ENCODE measurements at places on chromosomes 7 and 10.

- no peak for DNase-seq
Measured at GRCh38 chr10:101625821-101626412, 37.8 kb downstream of the DPCD start.

DNA sequence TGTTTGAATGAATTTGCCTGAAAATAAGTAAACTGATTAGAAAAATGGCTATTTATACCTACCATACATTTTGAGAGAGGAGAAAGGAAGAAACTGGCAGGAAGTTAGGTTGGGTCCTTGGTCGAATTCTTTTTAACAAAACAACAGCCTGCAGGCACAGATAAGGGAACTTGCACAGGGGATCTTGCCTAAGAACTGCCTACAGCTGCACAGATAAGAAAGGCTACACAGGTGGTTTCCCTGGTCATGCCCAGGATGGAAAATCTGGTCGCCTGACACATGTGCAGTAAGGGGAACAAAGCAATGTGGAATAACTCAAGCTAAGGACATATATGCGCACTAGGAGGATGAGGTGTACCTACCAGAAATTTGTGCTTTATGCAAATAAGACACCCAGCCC, 732.1 kb upstream of the POT1 start:
- no peak for DNase-seq

- DNase-seq: no peak
Measured at GRCh38 chr7:159329818-159330378, 185.2 kb upstream of the VIPR2 start.

DNA sequence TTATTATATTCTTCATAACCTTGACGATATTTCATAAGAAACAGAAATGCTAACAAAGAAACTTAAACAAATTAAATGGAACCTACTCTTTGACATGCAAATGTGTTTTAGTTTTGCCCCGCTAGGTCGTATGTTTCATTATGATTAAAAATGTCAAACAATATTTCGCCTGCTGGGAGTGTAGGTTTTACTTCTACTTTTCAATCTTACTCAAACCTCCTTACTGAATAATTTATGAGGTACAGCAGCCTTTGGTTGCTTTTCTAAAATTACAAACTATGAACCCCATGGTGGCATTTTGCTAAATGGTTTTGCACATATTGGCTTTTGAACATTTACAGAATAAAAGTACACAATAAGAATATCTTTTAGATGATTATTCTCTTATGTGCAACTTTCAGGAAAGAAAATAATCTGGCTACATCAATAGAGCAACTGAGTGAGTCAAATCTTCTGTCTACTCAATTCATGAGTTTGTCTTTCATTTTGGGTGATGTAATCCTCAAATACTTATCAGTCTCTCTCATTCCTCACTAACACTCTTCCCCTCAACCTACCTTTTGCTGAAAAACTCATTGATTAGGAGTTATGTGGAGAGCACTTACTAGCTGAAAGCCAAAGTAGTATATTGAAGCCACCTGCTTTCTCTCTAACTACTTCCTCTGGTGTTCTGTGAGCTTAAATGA, 1226.4 kb downstream of the XPNPEP1 start:
- no peak for DNase-seq

DNA sequence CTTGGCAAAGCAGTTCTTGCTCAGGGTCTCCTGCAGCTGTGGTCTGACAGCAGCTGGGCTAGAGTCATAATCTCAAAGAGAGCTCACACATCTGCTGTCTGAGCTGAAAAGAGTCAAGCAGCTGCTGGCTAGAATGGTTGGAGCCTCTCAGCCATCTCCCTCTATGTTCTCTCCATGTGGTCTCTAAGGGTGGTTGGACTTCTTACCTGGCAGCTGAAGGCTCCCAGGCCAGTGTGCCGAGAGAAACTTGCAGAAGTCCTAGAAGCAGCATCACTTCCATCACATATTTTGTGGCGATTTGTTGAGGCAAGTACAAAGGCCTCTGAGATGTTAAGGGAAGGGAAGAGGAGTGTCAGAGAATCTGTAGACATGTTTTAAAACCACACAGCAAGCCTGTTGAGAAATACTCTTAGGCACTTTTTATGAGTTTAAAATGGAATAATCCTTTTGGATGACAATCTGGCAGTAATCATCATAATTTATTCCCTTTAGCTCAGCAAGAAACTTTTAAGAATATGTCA, 93.2 kb downstream of the REEP3 start:
- no peak for DNase-seq

DNA sequence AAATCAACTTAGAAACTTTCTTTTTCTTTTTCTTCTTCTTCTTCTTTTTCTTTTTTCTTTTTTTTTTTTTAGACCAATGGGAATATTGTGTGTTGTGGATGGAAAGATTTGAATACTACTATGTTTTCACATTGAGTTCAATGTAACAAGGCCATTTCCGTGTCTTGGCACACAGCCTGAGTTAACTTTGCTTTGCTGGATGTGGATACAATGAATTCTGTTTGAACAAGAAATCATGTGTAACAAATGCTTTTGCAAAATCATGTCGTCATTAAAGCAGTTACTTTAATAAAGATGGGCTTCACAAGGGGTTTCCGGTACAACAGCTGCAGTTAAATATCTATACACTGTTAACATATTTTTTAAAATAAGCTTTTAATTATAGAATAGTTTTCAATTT, 13.5 kb upstream of the ENTPD1 start:
- no peak for DNase-seq

DNA sequence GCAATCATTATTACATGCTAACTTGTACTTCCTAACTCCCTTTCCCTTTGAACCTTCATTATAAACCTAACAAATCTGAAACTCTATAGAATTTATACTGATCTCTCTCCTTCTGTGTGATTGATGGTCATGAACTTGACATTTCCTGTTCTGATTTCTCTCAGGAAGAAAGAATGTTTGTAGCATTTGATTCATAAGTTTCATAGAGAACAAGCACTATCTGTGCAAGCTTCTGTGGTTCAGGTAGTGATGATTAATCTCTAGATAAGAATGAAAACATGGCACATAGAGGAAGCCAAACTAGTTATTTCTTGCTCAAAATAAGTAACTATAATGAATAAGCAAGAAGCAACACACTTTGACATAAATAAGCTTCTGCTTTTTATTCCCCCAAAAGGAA, 34.2 kb downstream of the TFPI2 start:
- DNase-seq: no peak
